ENCODE measurements at places on chromosomes 2 and 18.

DNA sequence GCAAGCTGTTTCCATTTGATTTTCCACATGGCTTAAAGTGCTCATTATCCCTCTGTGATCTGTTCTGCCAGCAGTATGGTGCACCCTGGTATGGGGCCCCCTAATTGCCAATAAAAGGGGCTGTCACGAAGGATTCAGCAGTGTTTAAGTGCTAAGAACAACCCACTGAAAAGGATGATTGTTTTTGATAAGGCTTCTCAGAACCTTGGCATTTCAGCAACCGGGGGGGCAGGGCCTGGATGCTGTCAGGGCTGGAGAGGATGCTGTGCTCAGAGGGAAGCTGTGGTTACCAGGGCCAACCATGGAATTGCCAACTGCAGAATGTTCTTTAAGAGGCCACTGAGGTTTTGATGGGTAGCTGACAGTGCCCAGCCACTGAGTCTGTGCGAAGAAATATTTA lies 117.8 kb downstream of the CTIF start:
- no peak for DNase-seq

GRCh38 chr2:56001947-56002346 lies 78.4 kb upstream of the EFEMP1 start:
- DNase-seq = no peak

- no peak for DNase-seq
These were observed 75.3 kb downstream of the COMMD1 start for GRCh38 chr2:61980758-61981157.

- DNase-seq = no peak
These were observed 198.9 kb upstream of the SOX11 start for GRCh38 chr2:5493256-5493655.

- no peak for DNase-seq
These were observed 111.8 kb downstream of the EPB41L3 start for GRCh38 chr18:5431836-5432575.

- no peak for DNase-seq
These were observed 1436.4 kb downstream of the SUCLG1 start for GRCh38 chr2:83022631-83023210.

GRCh38 chr2:18456026-18456425 lies 104.4 kb downstream of the RDH14 start:
- no peak for DNase-seq

DNA sequence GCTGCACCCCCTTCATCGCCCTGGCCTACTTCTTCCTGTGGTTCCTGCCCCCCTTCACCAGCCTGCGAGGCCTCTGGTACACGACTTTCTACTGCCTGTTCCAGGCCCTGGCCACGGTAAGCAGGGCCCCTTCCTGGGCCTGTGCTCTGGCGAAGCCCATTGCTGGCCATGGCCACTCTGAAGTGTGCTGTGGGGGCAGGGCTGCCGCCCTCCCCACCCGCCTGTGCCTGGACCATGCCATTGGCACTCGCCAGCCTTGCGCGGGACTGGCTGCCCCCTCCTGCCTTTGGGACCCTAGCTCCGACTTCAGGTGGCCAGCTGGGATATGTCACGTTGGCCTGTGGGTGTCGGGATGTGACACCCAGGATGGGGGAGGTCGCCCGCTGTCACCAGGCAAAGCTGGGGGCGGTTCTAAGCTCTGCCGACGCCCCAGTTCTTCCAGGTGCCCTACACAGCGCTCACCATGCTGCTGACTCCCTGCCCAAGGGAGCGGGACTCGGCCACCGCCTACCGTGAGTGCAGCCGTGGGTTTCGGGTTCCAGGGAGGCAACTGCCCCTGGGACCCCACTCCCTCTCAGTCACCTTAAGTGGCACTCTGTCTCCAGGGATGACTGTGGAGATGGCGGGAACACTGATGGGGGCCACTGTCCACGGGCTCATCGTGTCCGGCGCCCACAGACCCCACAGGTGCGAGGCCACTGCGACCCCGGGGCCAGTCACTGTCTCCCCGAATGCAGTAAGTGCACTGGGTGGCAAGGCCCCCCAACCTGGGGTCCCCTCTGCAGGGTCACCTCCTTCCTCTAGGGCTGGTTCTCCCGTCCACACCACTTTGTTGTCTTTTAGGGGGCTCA lies 7.2 kb downstream of the MFSD2B start:
- no peak for DNase-seq

DNA sequence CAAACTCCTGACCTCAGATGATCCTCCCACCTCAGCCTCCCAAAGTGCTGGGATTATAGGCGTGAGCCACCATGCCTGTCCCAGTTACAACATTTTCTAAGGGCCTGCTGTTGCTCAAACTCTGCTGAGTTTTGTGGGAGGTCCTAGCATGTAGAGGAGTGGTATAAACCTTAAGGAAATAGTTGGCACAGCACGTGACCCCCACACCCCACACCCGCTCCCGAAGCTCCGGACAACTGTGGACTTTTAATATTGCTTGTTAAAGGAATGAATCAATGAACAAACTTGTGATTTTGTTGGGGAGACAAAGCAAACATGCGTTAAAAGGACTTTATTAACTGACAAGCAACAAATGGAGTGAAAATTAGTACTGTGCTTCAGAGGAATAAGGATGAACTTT lies 137.8 kb upstream of the GATA6 start:
- no peak for DNase-seq

DNA sequence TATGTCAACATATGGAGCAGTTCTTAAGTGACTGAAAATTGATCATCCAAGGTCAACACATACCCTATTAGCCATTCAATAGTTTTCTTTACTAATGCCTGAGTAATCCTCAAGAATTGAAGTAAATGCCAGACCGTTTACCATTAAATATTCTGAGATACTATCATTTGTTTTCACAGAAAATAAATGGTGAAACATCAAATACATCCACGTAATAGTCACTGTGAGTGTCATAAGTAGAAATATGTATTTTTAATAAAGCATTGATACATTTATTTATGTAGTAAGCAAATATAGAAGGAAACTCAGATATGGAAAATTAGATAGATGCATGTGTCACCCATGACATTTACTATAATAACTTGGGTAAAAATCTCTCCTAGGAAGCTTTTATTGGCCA lies 927.8 kb upstream of the NRXN1 start:
- no peak for DNase-seq

DNA sequence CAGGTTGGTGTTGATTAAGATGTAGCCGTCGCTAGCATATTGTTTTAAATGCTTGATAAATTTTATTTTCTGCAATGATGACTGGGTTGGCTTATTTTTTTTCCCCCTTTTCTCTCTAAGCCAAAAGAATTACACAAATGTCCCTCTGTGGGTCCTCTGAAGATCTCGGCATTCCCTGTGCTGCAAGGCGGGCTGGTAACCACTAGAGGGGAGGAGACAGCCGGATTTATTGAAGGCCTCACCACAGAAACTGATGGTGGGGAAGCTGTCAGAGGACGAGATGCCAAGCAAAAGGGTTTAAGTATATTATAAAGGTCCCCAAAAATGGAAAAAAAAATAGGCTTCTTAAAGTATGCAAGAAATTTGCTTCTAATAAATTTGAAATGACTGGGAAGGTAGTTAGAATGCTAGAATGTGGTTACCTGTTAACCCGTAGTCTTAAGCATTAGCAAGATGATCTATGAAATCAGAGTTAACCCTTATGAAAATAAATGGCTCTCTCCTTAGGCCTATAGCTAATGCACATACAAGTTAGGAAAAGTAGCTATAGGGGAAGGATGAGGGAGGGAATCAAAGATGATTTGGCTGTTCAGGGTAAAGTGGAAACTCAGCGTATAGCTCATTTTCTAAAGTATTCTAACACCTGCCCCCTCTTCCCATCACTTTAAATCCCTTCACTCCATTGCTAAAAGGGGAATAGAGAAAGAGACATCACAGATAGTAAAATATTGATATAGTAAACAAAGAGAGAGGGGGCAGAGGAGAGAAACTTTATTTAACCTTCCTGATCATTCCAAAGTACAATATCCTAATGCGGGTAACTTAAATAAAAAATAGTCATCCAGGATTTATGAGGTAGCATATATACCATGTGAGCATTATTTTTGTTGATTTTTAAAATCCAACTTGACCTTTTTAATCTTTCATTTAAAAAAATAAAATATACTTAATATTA lies 894.5 kb upstream of the POU3F3 start:
- peak; percentile 40 for DNase-seq

- no peak for DNase-seq
These were observed 28.5 kb downstream of the ZNF516 start for GRCh38 chr18:76466410-76466991.

- no peak for DNase-seq
These were observed 50.4 kb downstream of the UXS1 start for GRCh38 chr2:106143495-106144215.

- DNase-seq = no peak
These were observed 98.0 kb upstream of the MGAT4A start for GRCh38 chr2:98828793-98829371.

GRCh38 chr18:62119884-62120283 lies 67.0 kb downstream of the PIGN start:
- no peak for DNase-seq

DNA sequence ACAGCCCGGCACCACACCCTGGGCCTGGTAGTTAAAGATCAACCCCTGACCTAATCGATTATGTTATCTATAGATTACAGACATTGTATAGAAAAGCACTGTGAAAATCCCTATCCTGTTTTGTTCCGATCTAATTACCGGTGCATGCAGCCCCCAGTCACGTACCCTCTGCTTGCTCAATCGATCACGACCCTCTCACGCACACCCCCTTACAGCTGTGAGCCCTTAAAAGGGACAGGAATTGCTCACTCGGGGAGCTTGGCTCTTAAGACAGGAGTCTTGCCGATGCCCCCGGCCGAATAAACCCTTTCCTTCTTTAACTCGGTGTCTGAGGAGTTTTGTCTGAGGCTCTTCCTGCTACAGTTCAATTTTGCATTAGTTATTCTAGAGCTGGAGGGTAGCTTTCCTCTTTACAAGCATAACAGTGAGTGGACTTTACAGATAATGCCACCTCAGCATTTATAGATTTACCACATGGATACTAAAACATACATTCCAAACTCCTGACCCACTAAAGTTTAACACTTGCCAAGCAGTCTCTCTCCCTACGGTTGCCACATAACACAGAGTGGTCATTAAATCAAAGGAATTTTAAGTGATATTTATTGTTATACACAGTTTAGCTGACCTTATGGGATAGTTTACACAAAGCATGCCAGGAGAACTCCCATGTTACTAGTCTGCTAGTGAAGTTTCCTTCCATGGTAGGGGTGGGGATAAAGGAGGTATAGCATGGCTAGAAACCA lies 101.0 kb downstream of the EVA1A start:
- no peak for DNase-seq

GRCh38 chr2:73339201-73339600 lies 45.9 kb upstream of the EGR4 start:
- DNase-seq = no peak

DNA sequence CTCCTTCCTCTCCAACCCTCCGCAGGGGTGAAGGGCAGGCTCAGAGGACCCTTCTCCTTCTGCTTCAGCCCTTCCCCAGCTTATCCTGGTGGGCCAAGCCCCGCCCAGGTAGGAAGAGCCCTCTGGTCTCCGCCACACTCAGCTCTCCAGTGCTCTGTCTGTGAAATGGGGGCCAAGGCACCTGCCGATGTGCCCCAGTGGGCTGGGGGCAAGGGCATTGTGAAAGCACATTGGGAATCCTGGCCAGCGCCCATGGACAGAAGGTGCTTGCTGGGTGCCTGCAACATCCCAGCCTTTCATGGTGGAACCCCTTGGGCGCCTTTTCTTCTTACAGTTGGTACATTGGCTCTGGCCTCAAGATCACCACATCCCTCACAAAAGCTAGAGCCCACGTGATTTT lies 150.8 kb downstream of the INHBB start:
- no peak for DNase-seq

GRCh38 chr2:190205657-190206056 lies 114.0 kb downstream of the HIBCH start:
- DNase-seq = no peak

GRCh38 chr18:43587538-43588153 lies 310.4 kb upstream of the SYT4 start:
- peak; percentile 3 for DNase-seq

GRCh38 chr18:44771572-44771955 lies 90.9 kb downstream of the SETBP1 start:
- DNase-seq = no peak

- DNase-seq = no peak
These were observed 352.9 kb downstream of the PLCL1 start for GRCh38 chr2:198157314-198157713.

GRCh38 chr2:12288048-12288447 lies 428.7 kb upstream of the TRIB2 start:
- no peak for DNase-seq

- peak; percentile 32 for DNase-seq
These were observed 34.2 kb downstream of the CERS6 start for GRCh38 chr2:168490015-168490874.

GRCh38 chr18:4284528-4284927 lies 170.6 kb downstream of the DLGAP1 start:
- no peak for DNase-seq

DNA sequence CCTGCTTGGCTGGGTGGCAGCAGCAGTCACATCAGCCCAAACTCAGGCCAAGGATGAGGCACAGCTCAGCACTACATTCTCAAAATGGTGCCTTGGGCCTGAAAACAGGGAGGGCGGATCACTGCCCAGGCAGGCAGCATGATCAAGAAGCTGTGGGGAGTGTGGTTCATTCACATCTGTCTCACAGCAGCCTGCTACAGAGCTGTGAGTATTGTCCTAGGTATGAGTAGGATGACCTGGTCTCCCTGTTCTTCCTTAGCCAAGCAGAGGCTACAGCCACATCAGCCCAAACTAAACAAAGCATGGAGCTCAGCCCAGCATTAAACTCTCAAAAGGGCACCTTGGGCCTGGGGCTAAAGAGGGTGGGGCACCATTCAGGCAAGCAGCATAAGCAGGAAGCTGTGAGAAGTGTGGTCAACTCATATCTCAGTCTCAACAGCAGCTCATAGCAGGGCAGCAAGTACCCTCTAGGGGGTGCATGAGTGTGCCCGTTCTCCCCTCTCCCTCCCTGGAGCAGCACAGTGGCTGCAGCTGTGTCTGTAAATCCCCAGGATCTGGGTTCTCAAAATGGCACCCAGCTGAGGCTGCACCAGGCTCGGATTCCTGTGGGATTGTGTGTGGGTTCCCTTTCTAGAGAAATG lies 139.6 kb downstream of the TRABD2A start:
- peak; percentile 50 for DNase-seq

DNA sequence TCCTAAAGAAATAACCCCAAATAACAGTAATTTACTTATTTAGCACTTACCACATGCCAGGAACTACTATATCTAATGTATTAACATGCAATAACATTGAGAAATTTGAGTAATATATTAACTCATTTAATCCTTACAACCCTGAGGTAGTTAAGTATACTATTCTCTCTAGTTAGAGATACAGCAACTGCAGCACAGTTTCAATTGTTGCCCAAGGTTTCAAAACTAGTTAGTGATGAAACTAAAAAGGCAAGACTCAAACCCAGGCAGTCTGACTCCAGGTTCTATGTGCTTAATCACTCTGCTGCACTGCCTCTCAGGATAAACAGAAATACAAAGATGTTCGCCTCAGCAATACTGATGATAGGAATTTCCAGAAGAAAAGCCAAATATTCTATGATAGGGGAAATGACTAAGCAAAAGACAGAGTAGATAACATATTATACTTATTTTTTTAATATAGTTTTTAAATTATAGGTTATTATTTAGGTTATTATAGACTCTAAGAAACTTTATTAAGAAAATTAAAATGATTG lies 88.0 kb downstream of the SS18 start:
- no peak for DNase-seq
